NCI-H748 treated with DMSO at 0.1 percent for 48 hours (cell line): ENCODE measurements at places on chromosomes 12 and 14.

GRCh38 chr12:128991716-128992115, 138.4 kb downstream of the GLT1D1 start:
- no peak for DNase-seq

DNA sequence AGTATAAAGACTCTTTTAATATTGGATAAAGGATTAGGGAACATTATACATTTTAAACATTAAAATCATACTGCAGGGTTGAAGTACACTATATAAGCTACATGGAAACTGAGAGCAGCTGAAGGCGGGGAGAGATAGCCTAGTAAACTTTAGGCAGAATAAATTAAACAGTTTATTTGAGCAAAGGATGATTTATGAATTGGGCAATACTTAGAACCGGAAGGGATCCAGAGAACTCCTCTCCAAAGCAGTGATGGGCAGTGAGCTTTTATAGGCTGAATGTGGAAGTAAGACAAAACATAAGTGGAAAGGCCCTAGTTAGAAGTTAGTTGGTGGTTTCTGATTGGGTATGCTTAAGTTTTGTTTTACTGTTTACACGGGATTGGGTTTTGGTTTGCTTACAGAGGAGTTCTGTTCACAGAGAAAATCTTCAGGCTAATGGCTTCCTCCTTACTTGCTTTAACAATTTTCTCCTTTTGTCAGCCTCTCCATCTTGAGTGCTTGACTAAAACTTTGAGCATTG, 18.9 kb downstream of the LEMD3 start:
- DNase-seq: no peak

GRCh38 chr12:49496417-49497360, 42.1 kb upstream of the KCNH3 start:
- no peak for DNase-seq

DNA sequence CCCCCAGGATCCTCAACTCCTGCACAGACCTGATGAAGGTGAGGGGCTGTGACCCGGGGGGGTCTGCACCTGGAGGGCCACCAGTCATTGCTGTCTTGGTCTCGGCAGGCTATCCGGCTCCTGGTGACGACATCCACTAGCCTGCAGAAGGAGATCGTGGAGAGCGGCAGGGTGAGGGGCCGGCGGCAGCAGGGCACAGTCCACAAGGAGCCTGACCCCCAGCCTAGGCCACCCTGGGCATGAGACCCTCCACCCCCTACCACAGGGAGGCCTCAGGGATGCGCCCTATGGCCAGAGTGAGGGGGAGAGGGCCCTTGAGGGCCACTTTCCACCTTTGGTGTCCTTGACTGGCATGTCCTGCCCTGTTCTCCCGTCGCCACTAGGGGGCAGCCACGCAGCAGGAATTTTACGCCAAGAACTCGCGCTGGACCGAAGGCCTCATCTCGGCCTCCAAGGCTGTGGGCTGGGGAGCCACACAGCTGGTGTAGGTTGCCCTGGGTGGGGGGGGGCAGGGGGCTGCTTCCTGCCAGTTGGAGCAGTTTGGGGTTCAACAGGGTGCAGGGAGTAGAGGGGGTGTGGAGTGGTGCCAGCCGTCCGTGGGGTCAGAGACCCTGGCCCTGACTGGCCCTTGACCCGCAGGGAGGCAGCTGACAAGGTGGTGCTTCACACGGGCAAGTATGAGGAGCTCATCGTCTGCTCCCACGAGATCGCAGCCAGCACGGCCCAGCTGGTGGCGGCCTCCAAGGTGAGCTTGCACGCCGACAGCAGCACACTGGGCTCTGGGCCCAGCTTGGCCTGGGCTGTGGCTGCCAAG, 25.0 kb downstream of the HIP1R start:
- DNase-seq: peak; percentile 37

DNA sequence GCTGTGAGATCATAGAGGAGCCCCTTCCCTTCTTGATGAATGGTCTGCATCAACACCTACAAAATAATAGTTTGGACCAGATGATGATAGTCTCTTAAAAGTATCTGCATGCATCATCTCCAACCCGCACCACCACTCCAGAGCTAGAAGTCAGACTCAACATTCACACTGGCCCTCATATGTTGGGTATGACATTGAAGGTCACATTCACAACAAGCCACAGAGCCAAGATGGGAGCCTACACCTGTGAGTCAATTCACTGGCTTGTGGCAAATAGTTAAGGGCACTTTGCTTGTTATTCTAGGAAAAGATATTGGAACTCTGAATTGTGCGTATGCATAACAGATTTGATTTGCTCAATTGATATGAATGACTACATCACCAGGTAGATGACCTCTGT, 1197.9 kb downstream of the VRK1 start:
- no peak for DNase-seq

GRCh38 chr14:61766151-61766550, 3.9 kb downstream of the SNAPC1 start:
- DNase-seq: no peak

GRCh38 chr12:53181935-53182334, 1.2 kb upstream of the CSAD start:
- DNase-seq: no peak

DNA sequence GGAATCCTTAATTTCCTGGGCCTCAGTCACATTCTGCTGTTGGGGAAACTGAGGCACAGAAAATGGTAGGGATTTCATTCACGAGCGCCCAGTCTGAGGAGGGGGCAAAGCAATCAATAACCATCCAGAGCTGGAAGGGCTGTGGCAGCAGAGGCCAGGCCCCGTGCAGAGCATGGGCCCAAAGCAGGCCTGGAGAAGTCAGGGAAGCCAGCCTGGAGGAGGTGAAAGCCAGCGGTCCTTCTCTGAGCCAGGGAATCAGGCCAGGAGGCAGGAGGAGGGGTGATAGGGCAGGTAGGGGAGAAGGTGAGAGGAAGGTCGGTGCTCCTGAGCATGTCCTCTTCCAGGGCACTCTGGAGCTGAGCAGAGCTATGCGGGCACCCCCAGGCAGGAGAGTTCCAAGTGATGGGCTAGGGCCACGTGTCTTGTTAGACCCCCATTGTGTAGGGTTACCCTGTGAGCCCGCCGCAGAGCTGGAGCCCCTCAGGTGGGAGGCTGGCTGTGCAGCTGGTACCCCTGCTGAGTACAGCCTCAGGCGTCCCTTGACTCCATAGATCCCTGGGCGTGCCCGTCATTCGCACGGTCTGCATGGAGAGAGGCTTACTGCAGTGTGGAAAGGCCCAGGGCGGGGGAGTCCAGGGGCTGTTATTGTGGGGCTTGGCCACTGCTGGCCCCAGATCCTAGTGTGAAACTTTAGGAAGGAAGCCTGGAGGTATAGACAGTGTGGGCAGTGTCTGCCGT, 4.8 kb downstream of the TNFAIP2 start:
- no peak for DNase-seq

DNA sequence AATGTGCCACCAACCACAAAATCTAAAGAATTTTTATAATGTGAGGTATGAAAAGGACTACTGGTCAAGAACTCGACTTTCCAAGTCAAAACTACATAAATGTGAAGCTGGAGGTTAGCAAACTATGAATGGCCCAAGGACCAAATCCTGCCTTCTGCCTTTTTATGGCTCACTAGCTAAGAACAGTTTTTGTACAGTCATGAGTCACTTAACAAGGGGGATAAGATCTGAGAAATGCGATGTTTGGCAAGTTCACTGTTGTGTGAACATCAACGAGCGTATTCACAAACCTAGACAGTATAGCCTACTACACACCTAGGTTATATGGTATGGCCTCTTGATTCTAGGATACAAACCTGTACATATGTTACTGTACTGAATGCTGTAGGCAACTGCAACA, 28.2 kb downstream of the FERMT2 start:
- DNase-seq: no peak

- DNase-seq: no peak
Observed at GRCh38 chr12:128690641-128691040, 133.1 kb downstream of the SLC15A4 start.

- DNase-seq: no peak
Observed at GRCh38 chr14:102184316-102185035, 44.8 kb downstream of the WDR20 start.

DNA sequence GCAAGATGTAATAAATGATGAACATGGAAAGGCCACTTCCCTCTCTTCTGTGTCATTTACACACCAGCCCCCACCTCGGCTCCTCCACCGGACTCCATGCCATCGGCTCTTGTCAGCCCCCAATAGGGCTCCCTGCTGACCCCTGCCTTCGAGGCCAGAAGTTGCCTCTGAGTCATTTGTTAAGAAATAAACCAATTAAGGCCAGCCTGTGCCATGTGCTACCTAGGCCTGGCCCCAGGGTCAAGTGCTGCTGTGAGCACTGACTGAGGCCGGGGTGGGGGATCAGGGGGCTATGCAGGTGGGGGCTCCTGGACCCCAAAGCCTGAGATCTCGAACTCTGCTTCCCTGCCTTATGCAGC, 53.2 kb downstream of the TESC start:
- DNase-seq: no peak

DNA sequence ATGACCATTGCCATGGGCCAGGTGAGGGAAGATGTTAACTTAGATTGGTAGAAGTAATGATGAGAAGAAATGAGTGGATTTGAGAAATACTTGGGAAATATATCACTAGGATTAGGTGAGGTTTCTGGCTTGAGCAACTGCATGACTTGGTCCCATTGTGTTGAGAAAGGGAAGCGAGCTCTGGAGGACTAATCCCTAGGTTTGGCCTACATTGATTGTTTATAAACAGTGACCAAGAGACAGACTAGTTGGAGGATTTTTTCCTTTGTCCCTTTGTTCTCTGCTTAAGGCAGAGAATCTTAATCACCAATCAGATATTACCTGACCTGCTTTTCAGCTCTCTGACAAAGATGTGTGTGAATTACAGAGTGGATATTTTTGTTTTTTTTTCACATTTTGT, 100.5 kb downstream of the AEBP2 start:
- DNase-seq: no peak

- DNase-seq: no peak
Observed at GRCh38 chr12:46933947-46934346, 108.2 kb upstream of the SLC38A4 start.

DNA sequence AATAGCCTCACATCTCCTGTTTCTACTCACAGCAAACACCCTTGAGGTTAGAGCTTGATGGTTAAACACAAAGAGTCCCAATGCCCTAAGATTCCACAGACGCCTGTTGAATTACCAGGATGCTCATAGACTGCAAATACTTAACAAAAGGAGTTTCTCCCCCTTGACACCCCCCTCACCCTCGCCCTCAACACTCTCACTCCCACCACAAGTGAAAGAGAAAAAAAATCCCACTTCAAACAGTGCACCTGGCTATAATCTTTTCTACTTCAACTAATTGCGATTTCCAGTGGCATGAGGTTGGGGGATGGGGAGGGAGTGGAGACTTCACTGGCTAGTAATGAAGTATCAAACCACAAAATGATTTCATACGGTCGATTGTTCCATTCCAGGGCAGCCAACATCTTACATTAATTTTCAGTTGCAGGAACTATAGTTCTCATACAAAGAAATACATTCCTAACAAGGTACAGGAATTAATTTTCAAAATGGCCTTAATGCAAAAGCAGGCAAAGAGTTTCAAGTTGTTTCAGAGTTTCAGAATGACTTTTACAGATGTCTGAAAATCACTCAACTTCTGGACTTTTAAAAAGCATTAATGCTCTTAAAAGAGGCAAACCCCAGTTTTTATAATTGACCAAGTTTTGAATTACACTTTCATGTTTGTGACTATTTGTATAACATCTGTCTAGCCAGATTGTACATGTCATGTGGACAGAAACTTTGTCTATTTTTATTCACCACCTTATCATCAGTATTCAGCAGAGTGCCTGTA, 390.7 kb downstream of the C12orf75 start:
- DNase-seq: peak; percentile 8

- no peak for DNase-seq
Observed at GRCh38 chr12:67457778-67458665, 188.9 kb downstream of the CAND1 start.

DNA sequence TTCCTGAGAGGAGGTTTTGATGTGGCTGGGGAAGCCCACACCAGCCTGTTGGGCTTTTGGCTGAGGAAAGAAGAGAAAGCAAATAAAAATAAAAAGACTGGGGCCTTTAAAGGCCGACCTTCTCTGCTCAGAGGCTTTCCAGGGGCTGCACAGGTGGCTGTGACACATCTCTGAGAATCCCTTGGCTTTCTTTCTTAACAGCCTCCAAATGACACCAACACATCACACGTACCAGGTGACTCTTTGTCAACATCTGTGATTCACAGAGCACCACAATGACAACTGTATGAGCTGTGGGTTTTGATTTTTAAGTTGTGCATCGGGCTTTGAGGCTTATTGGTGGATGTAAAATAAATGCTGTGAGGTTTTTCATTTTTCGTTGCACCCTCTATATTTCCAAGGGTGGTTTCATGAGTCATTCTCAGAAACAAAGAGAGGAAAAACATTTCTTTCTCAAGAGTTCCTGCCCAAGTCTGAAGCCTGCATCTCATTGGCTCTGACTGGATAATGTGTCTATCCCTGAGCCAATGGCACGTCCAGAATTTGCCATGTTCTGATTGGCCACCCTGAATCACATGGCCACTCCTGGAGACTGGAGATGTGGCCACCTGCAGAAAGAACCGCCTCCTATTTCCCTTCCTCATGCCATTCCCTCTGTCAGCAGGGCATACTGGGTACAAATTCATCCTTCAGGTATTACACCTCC, 349.0 kb downstream of the GLT1D1 start:
- no peak for DNase-seq

DNA sequence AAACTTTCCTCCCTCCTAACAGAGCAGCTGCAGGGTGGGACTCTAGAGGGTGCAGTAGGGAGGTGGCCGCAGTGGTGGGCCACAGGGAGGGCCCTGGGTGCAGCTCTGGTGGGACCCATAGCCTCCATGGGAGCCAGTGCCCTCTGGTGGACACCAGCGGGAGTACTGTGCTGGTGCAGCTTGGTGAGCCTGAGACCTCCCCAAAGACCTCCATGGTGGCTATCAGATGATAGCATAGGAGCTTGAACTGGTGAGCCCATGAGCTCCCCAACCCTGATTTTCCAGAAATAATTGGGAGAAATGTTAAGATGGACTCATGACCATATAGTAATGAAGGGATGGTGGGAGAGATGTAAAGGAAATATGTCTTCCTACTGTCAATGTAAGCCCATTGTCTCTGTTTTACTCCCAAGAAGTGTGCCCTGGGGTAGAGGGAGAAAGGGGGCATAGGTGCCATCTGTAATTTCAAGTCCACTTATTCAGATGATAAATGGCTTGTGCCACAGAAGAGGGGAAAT, 98.7 kb downstream of the GAS2L3 start:
- DNase-seq: peak; percentile 9

- no peak for DNase-seq
Observed at GRCh38 chr14:85574853-85575616, 45.1 kb downstream of the FLRT2 start.

DNA sequence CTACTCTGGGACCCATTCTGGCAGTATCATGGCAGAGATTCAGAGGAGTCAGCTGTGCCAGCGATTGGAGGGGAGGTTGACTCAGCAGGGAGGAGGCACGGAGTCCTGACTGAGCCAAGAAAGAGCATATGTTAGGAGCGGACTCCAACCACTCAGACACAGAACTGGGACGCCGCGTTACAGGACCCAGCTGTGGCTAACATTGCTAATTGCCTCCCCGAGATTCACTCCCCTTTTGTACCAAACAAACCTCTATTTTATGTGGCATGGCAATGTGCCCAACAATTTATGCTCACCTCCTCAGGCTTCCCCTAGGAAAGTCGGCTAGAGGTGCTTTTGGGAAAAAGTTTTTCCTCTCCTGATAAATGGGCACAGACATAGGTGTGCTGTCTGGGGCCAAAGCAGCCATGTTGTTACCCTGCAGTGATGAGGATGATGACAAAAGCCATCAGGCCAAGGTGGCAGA, 15.2 kb upstream of the CLIP1 start:
- no peak for DNase-seq

- DNase-seq: no peak
Observed at GRCh38 chr12:99130808-99131553, 485.9 kb downstream of the APAF1 start.
